Cardiac septum (tissue), 1 donor: ENCODE measurements at places on chromosomes 16 and 17. TPM values are rescaled to one million over a fixed set of nuclear protein-coding genes. Genes with fewer than 3 reads are reported as not detected.

INPP5K gene
- total RNA-seq = 34.2 TPM

PDILT gene
- total RNA-seq = not detected

EMP2 gene
- 51.1 TPM for total RNA-seq

GRB7 gene
- total RNA-seq = 0.65 TPM

C16orf92 gene
- not detected for total RNA-seq

HSBP1 gene
- total RNA-seq = 126 TPM

CHST4 gene
- total RNA-seq = not detected

KLHL10 gene
- not detected for total RNA-seq

PNMT gene
- 10.9 TPM for total RNA-seq

CCL8 gene
- total RNA-seq = 1.9 TPM

LITAFD gene
- not detected for total RNA-seq

TBC1D3H gene
- not detected for total RNA-seq

HSPB9 gene
- total RNA-seq = not detected

C17orf50 gene
- not detected for total RNA-seq

TMEM114 gene
- not detected for total RNA-seq

CLEC3A gene
- not detected for total RNA-seq

VAT1L gene
- 49.4 TPM for total RNA-seq
